ENCODE measurements at places on chromosomes 12 and 14. TPM values are rescaled to one million over a fixed set of nuclear protein-coding genes. Genes with fewer than 3 reads are reported as not detected.

SLC10A1 gene
- not detected for total RNA-seq

RNF10 gene
- total RNA-seq: 204 TPM

DNA sequence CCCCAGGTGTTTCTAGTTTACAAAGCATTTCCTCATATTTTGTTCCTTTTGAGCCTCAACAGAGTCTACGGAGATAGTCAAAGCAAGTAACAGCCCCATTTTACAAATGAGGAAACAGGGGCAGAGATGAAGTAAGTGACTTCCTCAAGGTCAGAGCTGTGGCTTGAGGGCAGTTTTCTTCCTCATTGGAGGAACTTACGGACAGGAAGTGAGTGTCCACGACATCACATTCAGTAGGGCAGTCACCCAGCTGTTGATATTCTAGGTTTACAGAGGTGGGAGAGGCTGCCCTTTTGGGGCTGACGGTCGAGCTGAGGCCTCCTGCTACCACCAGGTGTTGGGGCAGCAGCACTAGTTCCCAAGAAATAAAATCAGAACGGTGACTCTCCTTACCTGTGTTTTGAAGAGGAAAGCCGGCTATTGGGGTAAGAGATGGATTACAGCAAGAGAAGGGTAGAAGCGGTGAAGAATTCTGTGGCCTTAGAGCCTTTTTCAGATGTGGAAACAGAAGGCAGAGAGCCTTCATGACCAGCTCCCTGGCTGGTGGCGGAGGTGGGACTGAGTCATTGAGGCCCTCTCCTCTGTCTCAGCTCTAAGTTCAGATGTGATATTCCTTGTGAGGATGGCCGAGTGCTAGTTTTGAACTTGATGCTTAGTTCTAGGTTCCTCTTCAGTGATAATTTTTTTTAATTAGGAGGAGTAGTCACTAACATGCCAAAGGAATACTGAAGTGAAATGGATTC, 41.7 kb downstream of the SUSD6 start:
- no peaks in the 10 kb centered on the region for H3K27me3 ChIP-seq
- H3K36me3 ChIP-seq: no peaks in the 10 kb centered on the region
- H3K27ac ChIP-seq: peak overlapping the region; percentile 77
- no peak overlapping the region for H3K4me3 ChIP-seq
- DNase-seq: peak; percentile 55

DNA sequence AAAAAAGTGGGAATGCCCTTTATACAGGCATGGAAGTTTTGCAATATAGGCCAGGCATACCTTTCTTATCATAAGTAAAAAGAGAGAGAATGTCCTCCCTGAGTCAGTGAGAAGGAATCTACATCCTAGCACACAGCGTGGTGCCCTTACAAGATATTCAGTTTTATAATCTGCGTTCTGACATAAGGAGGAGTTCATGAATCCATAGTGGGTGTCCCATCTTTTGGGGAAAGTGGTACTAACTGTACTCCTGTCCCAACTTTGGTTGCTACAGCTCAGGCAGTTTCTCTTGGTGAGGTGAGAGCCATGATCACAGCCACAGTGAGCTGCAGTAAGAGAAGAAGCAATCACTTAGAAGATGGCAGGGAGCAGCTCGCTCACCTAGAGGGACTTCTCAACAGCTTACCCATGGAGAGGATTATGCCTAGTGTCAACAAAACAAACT, 332.9 kb downstream of the BCAT1 start:
- H3K27me3 ChIP-seq: no peaks in the 10 kb centered on the region
- no peak for DNase-seq
- no peak overlapping the region for H3K27ac ChIP-seq
- no peaks in the 10 kb centered on the region for H3K4me1 ChIP-seq
- H3K4me3 ChIP-seq: no peak overlapping the region
- no peaks in the 10 kb centered on the region for H3K36me3 ChIP-seq

DNA sequence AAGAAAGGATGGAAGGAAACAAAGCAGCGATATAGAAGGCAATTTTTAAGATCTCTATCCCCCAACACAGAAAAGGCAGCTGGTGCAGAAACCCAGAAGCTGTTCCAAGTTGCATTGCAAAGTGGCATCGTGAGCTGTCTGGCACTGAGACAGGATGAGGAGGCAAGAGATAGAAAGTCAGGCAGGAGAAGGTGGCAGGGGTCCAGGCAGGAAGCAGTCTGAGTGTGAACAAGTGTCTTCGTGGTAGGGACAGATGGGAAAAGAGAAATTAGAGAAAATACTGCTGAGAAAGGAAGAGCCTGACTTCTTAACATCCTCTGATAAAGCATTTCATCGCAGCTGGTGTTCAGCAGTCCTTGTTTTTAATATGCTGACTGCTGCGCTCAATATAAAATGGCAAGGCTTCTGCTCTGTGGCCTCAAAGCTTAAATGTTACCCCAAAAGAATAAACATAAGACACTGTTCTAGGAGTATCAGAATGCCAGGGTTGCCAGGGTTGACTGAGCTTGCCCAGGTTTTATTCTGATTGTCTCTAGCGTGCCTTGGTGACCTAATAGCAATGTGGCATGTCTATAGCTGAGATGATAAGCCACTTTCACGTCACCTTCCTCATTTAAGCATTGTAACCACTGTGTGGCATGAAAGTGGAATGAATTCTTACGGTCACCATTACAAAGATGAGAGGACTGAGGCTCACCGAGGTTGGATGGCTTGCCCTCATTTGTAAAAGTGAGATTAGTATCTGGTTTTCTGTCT, 397.6 kb downstream of the NUAK1 start:
- no peak for DNase-seq
- H3K27me3 ChIP-seq: no peaks in the 10 kb centered on the region
- H3K4me3 ChIP-seq: no peak overlapping the region
- H3K36me3 ChIP-seq: no peaks in the 10 kb centered on the region
- H3K4me1 ChIP-seq: no peaks in the 10 kb centered on the region

All from transverse colon (tissue), 4 donors.